ENCODE measurements at places on chromosomes 5 and 9.

DNA sequence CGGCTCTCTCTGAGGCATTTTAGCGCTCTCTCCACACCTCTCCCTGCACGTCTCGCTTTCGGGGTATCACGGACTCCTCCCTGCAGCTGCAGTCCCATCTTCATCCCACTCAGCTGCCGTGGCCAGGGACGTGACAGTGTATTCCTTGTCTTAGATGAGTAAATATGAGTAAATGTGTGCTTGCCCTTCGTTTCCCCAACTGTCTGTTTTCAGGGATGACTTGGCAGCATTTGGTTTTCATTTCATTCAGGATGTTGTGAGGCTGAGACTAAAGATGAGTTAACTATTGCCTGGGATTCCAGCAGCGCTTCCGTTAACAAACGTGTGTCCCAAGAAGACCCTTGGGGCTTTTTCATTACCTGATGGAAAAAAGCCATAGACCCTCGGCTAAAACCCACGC is 29.5 kb downstream of the GDNF start:
- DNase-seq: no peak

- no peak for DNase-seq
Measured at GRCh38 chr5:68426586-68426985, 211.0 kb downstream of the PIK3R1 start.

GRCh38 chr5:154771383-154771901 is 16.3 kb downstream of the LARP1 start:
- no peak for DNase-seq

DNA sequence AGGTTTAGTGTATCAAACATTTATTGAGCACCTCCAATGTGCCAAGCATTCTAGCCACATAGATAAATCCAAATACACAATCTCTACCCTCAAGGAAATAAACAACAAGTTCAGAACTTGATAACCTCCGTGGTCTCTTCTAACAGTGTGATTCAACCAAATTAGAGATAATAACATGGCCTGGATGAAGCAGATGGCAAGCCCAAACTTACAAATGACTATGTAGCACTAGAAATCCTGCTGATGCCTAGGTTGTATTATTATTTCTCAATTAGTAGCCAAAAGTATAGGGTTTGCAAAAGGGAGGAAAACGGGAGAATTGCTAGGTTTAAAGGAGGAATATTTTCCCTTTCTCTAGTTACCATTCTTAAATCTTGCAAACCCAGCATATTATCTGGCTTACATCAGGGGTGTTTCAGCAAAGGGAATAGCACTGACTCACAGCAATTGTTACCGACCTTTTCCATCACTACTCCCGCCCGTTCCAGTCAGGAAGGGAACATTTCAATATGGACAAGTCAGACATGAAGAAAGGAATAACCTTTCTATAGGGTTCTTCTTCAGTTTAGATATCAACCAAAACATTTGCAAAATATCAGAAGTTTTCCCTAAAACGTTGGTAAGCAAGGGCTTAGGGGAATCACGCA is 2.3 kb downstream of the DPYSL3 start:
- no peak for DNase-seq

DNA sequence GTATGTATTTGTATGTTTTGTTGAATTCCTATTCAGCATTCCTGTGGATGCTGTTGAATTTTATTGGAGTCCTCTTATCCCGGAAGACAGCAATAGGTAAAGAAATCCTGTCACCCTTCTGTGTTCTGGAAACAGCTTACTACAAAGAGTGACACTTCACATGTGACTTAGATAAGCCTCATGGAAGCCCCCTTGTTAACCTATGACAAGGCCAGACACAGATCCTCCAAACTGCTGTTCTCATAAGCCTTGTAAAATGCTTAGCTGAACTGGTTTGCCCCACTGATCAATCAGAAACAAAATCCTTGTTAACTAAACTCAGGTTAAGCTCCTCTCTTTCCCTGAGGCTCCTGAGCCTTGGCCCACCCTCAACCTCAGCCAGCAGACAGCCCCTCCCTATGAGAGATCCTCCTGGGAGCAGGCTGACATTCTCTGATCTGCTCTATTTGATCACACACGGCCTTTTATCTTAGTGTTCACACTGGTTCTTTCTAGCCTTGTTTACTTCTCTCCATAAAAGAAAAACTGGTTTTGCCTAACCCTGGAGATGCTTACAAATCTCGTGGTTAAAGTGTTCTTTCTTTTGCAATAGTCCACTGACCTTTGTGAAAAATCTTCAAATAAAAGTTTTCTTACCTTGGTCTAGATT is 29.4 kb upstream of the ATP6V1G1 start:
- no peak for DNase-seq

DNA sequence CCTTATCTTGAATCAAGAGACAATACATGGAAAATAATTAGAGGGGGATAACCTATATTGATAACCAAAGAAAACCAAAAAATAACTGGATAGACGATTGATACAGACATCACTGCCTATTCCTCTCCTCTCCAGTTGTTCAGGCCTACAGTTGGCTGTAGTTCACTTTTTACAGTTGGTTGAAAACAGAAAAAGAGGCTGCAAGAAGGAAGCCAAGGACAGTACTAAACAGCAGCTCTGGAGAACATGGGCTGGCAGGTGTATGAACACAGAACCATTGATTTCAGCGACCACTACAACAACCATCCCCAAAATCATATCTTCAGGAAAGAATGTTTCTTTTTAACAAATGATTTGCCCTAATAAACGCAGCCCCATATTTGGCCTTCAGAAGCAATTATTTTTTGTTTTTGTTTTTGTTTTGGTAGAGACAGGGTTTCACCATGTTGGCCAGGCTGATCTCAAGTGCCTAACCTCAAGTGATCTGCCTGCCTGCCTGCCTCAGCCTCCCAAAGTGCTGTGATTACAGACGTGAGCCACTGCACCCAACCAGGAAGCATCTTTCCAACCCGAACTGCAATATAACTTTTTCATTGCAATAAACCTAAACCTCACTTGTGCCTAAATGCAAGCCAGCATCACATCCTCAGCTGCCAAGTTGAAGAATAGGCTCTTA is 64.3 kb downstream of the MLLT3 start:
- DNase-seq: no peak
